NCI-H446 treated with DMSO at 0.1 percent for 48 hours (cell line): ENCODE measurements at places on chromosomes 12 and 14.

DNA sequence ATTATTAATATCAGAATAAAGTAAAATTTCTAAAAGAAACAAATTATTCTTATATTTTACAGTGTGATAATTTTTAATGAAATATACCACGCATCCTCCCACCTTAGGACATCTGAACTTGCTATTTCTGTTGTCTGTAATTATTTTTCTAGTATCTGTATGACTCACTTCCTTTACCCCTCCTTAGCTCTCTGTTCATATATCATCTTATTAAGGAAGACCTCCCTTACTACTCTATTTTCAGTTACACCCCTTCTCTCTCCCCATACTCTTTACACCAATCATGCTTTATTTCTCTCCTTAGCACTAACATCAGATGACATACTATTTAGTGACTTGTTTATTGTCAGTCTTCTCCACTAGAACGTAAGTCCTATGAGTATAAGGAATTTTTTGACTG is 34.2 kb upstream of the C12orf50 start:
- DNase-seq: no peak

DNA sequence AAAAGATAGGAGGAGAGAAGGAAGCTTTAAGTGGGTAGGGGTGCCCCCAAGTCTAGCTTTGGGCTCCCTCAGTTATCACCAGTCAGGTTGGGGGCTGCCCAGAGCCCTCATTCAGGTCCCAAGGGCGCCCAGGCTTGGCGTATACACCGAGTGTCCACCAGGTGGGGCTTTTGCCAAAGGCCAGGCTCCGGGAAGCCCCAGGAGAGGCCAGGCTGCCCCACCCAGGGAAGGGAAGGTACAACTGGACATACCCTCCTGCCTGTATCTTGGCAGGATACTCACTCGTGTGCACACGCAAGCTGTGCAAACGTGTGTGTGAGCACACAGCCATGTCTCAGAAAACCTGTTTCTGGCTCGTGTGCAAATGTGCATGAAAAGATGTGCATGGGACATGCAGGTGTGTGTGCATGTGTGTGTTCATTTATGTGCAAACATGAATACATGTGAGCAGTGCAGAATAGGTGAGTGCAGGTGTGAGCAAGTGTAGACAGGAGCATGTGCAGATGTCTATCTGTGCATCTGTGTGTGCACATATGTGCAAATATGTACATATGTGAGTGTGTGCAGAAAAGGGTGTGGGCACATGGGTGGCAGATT is 103.9 kb upstream of the MYL2 start:
- no peak for DNase-seq

- DNase-seq: no peak
Measured at GRCh38 chr12:55765736-55766290, 22.9 kb downstream of the GDF11 start.

DNA sequence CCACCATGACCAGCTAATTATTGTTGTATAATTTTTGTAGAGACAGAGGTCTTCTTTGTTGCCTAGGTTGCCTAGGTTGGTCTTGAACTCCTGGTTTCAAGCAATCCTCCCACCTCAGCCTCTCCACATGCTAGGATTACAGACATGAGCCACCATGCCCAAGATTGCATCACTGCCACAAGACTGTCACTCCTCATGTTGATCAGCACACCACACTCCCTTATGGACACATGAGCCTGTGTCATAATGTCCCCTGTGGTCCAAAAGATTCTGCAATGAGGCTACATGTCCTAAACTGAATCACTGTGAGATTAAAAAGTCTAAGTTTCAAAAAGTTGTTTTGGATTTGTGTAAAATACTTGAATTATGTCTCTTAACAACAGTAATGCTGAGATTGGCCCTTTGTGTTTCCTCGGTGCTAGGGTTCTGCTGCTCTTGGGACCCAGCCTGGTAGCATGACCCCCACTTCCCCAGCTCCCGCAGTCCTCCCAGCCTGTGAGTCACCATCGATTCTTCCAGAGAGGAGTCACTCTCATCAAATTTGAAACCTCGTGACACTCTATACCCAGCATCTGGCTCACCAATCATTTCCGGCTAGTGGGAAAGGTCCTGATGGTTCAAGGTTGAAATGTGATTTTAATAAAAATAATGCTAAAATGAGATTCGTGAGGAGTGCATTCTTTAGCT is 890.9 kb downstream of the VRK1 start:
- no peak for DNase-seq

DNA sequence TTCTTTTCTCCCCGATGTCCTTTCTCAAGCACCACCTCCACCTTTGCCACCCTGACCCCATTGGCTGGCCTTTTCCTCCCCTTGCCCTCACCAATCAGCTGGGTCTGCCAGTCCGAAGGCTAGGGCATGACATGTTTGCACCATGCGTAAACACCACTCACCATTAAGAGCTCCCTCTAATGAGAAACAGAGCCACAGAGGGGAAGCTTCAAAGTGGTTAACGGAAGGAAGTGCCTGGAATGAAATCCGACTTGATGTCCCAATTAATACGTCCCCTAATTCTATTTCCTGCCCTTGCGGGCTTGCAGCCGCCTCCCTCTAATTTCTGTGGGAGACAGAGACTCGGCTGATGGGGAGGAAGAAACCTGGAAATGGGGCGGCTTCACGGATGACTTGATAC is 318.5 kb upstream of the TBX3 start:
- DNase-seq: no peak

GRCh38 chr14:95523815-95524448 is 7.5 kb upstream of the SYNE3 start:
- no peak for DNase-seq

GRCh38 chr12:53191096-53191884 is 10.6 kb upstream of the CSAD start:
- no peak for DNase-seq

DNA sequence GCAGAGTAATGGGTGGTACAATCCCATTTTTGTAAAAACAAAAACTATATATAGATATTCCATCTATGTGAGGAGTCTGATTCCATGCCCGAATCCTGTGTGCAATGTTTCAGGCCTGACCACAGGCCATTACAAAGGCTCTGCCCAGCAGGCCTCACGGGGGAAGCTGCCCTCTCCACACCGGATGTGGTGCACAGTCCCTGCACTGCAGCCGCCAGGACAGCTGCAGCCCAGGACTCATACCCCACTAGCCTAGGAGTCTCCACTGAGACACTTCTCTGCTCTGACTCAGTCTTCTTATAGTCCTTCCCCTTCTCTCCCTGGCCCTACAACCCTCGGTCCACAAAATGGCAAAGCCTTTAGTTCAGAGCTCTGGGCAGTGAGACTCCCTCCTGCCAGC is 190.4 kb downstream of the PPM1H start:
- no peak for DNase-seq

DNA sequence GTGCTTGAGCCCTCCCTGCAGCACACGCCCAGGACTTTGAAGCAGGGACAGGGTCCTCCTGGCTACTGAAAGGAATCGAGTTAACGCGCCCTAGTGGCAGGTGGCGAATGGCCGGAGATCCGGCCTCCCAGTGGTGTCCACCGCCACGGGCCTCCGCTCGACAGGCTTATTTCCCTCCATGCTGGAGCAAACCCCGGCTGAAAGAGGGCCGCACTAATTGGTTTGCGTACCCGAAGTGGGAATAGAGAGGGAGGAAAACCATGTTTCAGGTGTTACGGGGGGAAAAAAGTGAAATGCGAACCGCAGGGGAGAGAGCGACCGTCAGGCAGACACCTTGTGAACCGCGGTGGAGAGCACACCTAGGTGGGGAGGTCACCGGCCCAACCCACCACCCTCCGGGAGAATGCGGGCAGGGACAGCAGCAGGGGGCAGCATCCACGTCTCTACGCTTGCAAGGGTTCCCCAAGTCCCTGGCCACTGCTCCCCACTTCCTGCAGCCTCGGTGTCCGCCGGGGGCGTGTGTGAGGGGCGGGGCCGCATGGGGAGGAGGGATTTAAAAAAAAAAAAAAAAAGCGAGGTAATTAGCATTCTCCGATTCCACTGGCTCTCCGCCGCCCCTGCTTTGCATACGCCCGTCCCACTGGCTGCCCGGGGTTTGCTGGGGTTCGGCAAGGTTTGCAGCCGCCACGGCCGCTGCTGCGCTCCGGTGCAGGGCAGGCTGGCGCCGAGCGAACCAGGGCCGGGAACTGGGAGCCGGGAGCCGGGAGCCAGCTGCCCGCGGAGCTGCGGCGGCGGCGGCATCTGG is 224.6 kb upstream of the CRY1 start:
- peak; percentile 0 for DNase-seq

DNA sequence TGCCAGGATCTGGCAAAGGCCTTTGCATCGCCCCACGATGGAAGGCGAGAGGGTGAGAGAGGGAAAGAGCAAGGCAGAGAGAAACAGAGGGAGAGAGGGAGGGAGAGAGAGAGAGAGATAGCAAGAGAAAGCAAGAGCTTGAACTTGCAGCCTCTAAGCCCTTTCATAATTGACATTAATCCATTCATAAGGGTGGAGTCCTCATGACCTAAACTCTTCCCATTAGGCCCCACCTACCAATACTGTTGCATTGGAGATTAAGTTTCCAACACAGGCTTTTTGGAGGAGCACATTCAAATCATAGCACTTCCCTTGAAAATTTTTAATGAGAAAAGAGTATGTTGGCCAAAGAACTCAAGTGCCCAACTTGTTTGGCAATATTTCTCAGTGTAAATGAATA is 48.6 kb upstream of the ZDHHC17 start:
- DNase-seq: no peak

- no peak for DNase-seq
Measured at GRCh38 chr12:52539083-52539820, 13.7 kb downstream of the KRT71 start.

- DNase-seq: peak; percentile 44
Measured at GRCh38 chr14:51614707-51615106, 37.0 kb upstream of the FRMD6 start.

DNA sequence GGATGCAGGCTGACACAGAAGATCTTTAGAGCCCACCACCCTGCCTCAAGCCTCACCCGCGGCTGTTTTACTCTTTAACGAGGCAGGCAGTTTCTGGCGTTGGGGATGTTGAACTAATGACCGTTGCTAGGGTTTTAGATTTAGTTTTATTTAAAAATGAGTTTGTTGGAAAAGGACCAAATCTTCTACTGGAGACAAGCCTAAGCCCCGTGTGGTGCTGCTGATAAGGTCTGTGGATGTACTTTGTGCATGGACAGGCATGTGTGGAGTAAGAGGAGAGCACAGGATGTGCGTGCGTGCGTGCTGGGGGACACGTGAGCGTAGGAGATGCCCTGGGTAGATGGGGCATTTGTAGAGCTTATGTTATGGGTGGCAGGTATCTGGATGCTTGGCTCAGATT is 5.7 kb downstream of the NTF3 start:
- DNase-seq: no peak

DNA sequence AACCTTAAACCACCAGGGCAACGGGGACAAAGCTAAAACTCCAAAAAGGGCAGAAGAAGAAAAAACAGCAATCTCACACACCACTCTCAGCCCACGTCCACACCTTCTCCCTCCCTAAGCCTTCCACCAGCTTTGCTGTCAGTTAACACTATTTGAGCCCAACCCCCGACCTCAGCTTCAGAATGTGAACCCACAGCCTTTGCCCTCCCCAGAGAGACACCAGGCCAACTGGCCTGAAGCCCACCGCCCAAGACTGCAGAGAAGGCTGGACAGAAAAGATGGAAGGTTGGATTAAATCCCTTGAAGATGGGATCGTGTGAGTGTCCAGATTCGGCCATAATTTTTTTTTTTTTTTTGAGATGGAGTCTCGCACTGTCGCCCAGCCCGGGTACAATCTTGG is 22.4 kb downstream of the IRF2BPL start:
- DNase-seq: no peak

GRCh38 chr14:62692490-62693106 is 352.7 kb downstream of the KCNH5 start:
- no peak for DNase-seq

DNA sequence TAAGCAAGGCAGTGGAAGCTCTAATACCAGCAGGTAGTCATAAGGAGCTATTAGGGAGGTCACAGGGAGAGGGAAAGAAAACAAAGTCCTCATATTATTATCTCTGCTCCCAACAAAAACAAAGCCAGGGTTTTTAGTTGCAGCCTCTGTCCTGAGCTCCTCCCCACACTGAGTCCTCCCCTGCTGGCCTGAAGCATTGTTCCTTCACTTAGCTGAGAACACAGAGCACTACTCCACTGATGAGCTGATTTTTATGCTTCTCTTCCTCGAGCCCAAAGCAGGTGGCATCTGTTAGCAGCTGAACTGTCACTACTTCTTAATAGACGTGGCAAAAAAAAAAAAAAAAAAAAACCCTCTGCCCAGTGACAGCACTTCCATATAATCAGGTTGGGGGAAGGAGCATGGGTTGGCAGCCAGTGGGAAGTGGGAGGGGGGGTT is 10.5 kb upstream of the STAC3 start:
- no peak for DNase-seq

DNA sequence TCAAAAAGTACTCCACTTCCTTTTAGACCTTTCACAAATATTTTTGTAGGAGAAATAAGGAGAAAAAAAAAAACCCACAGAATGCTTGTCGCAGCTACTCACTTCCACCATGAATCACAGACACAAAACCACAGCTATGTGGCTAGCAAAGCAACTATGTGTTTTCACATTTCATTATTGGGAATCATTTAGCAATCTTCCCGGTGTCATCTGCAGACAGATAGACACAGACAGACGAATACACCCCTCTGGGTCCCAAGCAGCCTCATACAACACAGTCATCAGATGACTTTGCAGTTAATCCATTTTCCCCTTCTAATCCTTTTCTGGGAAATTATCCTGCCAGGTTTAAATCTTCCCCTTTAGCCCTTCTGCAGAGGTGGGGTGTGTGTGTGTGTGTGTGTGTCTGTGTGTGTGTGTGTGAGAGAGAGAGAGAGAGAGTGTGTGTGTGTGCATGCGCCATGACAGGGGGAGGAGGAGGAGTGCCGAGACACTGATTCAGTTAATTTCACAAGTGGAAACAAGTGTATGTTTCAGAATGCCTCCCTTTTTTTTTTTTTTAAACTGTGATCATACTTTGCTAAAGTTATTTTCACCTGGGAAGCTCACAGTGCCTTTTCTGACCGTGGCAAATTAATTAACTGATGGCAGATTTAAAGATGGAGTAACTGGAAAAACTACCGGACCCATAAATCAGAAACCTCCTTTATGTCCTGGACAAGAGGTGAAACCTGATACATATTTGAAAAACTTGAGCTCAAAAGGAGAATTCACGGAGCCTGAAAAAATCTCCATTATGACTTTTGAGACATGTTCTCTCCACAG is 39.9 kb downstream of the LTBP2 start:
- DNase-seq: no peak

DNA sequence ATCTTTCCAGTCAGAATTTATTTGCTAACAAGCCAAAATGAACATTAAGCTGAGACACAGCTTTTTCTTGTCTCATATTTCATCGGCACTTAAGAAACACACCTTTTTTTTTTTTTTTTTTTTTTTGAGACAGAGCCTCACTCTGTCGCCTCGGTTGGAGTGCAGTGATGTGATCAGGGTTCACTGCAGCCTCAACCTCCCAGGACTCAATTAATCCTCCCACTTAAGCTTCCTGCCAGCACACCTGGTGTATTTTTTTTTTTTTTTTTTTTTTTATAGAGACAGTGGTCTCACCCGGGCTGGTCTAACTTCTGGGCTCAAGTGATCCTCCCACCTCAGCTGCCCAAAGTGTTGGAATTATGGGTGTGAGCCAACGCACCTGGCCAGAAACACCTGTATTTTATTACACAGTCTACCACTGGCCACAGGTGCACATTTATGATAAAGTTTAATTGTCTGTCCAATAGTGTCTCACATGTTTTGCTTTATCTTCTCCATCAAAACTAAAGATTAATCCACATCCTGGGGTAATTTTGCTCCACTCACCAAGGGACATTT is 62.7 kb downstream of the C2CD5 start:
- no peak for DNase-seq
